ENCODE measurements at places on chromosomes 2 and 18.

GRCh38 chr2:60127191-60127590, 426.3 kb downstream of the BCL11A start:
- DNase-seq: no peak

- no peak for DNase-seq
These were observed 111.3 kb downstream of the ESCO1 start for GRCh38 chr18:21489119-21489750.

DNA sequence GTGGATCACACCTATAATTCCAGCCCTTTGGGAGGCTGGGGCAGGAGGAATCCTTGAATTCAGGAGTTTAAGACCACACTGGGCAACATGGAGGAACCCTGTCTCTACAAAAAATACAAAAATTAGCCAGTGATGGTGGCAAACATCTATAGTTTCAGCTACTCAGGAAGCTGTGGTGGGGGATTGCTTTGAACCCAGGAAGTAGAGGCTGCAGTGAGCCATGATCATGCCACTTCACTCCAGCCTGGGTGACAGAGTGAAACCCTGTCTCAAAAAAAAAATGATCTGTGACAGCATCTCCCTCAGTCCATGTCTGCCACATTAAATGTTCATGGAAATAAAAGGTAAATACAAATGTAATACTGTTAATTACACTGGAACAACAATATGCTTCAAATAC, 121.4 kb upstream of the COL5A2 start:
- no peak for DNase-seq

DNA sequence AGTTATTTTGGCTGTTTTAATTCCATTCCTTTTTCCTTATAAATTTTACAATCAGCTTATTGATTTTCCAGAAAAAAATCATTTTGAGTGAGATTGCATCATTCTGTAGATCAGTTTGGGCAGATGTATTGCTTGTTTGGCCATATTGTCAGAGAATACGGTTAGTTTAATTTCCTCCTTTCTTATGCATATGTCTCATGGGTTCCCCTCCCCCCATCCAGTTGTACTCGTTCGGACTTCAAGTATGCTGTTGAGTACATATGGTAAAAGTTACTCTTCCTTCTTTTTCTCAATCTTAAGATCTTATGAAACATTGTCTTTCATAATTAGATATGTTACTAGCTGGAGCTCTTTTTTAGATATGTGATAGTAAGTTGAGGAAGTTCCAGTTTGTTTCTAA, 131.2 kb upstream of the TTC27 start:
- DNase-seq: no peak

DNA sequence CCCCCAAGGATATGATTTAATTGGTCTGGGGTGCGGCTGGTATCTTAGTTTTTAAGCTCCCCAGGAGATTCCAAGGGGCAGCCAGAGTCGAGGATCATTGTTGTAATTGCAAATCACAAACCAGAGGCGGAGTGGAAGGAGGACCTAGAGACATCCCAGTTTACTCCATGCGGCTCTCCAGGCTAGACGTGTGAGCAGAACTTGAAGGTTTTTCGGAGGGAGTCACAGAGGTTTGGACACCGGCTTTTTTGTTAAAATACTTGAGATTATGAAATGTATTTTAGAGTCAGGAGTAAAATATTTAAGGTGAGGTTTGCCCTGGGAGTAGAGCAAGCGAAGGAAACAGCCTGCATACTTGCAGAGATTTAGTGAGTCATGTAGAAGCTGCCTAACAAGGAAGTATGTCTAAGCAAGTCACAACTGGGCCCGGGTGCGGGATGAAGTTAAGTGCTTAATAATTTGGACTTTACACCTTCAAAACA, 39.5 kb downstream of the TGOLN2 start:
- no peak for DNase-seq

DNA sequence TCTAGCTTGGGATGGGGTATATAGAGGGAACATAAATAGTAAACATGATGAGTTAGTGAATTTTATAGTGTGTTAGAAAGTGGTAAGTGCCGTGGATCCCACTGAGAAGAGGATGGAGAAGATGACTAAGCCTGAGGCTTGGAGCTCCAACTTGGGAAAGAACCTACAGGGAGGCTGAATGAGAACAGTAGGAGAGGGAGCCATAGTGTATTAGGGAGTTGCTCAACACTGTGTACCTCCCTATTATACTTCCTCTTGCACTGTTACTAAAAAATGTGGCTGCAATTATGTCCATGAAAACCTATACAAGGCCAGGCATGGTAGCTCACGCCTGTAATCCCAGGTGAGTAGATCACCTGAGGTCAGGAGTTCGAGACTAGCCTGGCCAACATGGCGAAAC, 2.9 kb upstream of the SLC19A3 start:
- DNase-seq: no peak

GRCh38 chr18:77133835-77134496, 1.4 kb upstream of the MBP start:
- no peak for DNase-seq

DNA sequence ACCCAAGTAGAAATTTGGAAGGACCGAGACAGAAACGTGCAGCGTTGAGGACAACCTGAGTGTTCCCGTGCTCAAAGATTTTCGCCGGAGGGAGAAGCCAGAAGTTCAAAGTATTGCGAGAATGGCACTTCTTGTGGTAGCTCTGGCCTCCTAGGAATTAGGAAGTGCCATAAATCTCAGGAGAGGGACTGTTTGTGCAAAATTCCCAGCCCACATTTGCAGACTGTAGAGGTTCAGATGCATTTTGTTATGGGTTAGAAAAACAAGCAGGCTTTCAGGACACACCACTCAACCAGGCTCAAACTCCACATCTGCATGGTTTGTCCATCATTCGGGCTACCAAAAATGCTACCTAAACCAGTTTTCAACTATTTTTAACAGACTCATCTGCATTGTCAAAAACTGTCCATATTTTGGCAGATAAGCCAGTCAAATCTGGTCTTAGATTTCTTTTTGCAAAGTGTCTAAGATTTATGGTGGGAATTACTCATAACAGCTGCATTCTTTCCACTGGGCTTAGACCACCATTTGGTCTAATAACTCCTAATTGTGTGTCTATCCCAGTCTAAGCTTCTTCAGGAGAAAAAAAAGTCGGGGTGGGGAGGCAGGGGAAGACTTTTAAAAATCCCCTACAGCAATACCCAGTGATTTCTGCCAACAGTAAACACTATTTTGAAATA, 422.9 kb downstream of the ARHGAP15 start:
- no peak for DNase-seq

- DNase-seq: no peak
These were observed 21.4 kb downstream of the HJURP start for GRCh38 chr2:233832869-233833311.

DNA sequence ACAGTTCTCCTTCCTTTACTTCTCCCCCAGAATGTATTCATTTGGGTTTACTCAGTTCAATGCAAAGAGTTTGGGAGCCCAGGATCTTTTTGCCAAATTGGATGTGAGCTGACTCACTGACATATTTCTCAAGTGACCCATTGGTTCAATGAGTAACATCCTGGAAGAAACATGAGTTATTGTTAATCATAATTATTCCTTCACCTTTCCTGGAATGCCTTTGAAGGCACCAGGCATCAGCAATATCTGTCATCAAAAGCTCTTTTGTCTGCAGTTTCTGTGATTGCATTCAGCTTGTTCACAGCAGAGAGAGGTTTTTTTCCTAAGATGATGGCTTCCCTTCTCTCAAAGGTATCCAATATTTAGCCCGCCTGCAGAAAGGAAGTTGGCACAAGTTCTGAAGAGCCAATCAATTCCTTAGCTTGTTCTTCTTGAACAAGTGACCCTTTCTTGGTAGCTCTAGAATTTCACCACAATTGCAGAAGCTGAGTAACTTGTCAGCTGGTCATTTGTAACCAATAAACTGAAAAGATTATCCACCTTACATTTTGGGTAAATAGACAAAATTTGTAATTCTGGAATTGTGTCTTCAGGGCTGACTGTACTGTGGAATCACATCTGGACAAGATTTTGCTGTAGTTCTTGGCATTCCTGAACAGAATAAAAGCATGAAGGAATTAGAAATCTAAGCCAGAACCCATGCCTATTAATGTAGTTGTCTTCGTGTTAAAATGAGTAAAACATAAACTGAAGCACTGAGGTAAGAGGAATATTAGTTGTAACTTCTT, 72.2 kb upstream of the TMEM17 start:
- DNase-seq: no peak

- no peak for DNase-seq
These were observed 21.8 kb downstream of the SCN3A start for GRCh38 chr2:165182029-165182428.

- no peak for DNase-seq
These were observed 67.0 kb upstream of the TCF7L1 start for GRCh38 chr2:85066006-85066740.

DNA sequence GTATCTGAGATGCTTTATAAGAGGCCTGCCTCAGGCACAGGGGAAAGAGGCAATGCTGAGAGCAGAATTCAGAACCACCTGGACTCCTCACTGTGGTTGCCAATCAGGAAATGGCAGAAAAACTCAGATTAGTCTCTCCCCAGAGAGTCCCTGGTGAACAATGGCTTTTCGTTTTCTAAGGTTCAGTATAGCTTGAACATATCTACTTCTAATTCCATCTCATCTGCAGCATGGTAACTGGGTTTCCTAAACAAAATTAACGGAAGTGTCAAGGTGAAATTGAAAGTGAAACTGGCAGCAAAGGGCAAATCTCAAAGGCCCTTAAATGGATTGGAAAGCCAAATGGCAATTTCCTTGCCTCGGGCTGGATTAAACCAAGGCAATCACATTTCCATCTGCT, 480.2 kb upstream of the ACVR2A start:
- DNase-seq: no peak

DNA sequence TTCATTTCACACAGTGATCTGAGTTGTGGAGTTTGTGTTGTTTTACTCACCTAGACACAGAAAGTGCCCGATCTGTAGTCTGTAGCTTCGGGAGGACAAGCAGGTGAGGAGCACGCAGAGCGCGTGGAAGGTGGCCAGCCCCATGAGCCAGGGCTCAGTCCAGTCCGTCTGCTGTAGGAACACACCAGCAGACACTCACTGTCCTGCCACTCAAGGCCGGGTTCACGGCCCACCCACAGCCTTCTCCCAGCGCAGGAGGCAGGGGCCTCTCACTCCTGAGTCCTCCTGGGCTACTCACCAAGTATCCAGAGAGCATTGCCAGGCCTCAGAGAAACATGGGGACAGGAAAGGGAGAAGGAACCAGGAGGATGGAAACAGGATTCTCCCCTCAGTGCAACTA, 1.7 kb downstream of the TMEM18 start:
- no peak for DNase-seq

- no peak for DNase-seq
These were observed 76.8 kb downstream of the CCBE1 start for GRCh38 chr18:59620381-59620780.

GRCh38 chr2:215769246-215769645, 244.1 kb downstream of the MREG start:
- no peak for DNase-seq

GRCh38 chr2:39156107-39156506, 35.3 kb upstream of the SOS1 start:
- DNase-seq: no peak

GRCh38 chr2:16167870-16168426, 227.6 kb downstream of the MYCN start:
- no peak for DNase-seq

- no peak for DNase-seq
These were observed 5.4 kb downstream of the ITGAV start for GRCh38 chr2:186595219-186595618.

DNA sequence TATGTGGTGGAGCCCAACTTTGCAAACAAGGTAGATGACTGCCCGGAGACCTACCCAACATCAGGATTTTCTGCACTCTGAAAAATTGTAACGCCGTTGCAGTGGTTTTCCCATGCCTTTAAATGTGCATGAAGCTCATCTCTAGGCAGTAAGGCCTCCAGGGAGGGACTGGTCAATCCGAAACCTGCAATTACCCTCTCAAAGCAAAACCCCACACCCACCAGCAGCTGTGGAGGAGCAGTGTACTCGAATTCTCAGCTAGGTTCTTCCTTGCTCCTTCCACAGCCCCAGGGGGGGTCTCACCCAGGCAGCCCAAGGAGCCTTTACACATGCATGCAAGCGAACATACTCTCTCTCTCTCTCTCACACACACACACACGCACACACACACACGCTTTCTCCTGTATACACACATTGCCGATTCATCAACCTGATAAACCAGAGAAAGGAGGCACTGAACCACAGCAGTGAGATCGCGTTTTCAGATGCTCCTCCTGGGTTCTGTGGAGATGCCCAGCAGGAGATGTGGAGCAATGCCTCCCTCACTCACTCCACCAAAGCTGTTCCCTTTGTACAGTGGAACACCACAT, 109.2 kb downstream of the VIT start:
- no peak for DNase-seq

DNA sequence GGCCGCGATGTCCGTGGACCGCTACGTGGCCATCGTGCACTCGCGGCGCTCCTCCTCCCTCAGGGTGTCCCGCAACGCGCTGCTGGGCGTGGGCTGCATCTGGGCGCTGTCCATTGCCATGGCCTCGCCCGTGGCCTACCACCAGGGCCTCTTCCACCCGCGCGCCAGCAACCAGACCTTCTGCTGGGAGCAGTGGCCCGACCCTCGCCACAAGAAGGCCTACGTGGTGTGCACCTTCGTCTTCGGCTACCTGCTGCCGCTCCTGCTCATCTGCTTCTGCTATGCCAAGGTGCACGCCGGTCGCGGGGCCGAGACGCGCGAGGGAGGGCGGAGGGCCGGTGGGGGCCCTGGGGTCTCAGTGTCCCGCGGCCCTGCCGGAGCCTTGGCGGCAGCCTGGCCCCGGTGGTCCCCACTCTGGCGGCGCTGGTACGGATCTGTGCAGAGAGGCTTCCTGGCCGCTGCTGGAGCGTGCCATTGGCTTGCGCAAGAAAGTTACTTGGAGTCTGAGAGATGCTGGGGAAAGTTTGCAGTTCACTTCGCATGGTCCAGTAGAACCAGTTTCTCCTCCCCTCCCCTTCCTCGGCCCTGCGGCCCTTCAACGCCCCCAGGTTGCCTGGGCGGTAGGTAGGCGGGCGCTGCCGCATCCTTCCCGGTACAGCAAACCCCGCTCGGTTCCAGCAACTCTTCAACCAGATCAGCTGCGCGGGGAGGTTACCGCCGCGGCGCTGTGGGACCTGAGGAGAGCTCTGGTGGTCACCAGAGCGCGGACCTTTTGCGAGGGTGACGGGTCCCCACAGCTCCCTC, 1.5 kb downstream of the GALR1 start:
- DNase-seq: no peak

- DNase-seq: no peak
These were observed 16.9 kb upstream of the KCNG3 start for GRCh38 chr2:42510608-42511243.

GRCh38 chr2:159505196-159505595, 111.2 kb downstream of the BAZ2B start:
- no peak for DNase-seq
